NCI-H2081 (cell line): ENCODE measurements at places on chromosomes 6 and 20.
A peak's percentile ranks its signal among the peaks of the same experiment; 100 is the strongest.

DNA sequence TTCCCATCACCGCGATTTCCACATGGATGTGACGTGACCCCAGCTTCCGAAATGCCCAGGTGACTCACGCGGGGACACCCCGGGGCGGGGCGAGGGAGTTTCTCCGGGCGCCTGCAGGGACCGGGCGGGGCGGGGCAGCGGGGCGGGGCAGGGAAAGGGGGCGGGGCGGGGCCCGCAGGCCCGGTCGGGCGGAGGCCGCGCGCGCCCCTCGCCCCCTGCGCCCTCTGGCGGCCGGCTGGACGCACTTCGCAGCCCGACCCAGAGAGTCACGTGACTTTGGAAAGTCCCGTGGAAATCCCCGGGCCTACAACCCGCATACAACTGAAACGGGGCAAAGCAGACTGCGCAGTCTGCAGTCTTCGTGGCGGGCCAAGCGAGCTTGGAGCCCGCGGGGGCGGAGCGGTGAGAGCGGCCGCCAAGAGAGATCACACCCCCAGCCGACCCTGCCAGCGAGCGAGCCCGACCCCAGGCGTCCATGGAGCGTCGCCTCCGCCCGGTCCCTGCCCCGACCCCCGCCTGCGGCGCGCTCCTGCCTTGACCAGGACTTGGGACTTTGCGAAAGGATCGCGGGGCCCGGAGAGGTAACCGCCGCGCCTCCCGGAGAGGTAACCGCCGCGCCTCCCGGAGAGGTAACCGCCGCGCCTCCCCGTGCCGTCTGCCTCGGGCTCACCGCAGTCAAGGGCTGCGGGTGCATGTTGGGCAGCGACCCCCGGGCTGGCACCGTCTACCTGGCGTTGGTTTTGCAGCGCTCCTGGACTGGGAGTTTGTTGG, at the start of gene TNFAIP3:
TNFAIP3 (plus strand) TSS at position 346 of the 771 bp plus-strand sequence. CDS start 3,969 bp downstream, outside the sequence.
- peak; percentile 70 for DNase-seq

DNA sequence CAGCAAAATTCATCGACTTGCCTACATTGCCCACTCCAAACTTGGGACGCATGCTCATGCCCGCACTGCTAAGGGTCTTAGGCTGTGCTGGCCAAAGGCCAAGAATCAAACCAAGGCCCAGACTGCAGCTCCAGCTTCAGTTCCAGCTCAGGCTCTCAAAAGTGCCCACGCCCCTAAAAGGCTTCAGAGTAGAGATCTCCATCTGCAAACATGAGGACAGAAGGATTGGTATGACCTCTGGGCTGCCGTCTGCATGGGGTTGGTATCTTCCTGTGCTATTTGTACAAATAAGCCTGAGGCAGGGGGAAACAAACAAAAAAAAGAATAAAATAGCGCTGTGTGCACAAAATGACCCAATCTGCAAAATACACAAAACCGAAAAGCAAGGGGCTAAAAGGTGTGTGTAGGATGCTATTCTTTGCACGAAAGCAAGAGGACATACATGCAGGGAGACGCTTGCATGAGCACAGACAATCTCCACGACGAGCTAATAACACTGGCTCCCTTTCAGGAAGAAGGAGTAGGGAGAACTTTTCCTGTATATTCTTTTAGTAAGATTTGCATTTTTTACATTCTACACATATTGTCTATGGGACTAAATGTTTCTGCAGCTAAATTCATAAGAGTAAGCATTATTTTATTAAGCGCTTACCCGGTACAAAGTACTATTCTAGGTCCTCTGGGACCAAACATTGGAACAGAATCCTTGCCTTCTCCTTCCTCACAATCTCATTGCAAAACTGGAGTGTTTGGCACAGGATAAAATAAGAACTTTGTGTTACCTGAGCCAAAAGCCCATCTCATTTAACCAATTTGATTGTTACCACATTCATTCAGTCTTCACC, 33.1 kb downstream of the ATP9A start:
- DNase-seq = peak; percentile 27

DNA sequence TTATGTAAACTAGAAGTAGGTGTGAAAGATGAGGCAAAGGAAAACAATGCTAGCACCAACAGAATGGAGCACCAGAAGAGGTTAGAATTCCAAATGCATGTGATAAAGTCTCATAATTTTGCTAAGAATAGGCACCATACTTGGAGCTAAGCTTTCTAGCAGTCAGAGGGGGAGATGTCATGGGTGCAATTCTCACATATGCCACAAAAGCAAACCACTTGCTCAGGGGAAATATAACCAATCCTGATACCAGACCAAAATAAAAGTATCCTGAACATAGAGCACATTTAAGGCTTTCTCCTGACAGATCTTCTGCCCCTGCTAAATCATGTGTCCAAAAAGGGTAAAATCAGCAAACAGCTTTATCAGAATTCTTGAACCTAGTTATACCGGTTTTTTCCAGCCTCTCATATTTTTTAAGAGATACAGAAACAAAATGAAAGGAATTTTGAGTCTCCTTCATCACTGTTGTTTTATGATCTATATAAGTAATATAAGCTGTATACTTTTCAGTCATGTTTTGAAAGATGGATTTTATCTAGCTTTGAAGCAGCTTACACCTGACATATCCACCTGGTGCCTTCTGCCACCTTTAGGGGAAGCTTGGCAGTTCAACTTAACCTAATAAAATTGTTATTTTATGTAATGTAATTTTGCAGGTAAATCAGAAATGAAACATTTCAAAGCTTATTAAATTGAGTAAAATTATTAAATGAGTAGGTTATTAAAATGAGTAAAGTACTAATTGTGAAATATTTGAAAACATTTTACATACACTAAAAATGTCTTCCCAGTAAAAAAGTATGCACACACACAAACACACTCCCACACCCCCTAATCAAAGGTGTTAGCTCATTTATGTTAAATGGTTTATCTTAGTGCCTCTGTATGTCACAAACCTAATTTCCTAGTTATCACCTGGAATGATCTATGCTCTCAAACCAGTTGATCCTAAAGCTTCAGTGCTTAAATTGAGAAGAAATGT, 2.8 kb downstream of the SPO11 start:
- DNase-seq = no peak

DNA sequence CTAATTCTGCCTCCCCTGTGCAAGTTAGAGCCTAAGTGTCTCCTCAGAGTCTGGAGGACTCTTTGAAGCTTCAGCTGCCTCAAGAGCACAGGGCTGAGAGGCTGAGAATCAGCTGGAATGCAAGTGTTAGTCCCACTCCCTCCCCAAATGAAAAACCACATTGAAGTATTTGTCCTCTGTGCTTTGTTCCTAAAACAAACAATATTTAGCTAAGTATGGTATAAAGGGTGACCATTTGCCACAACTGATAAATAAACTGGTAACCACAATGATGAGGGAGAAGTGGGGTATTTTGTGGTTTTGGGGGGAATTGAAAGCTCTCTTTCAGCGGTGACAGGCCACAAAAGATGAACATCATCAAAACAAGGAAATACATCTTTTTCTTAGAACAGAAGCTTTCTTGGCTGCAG, 91.7 kb upstream of the HDDC2 start:
- DNase-seq = no peak

- no peak for DNase-seq
Measured at GRCh38 chr6:98847416-98847778, 13.0 kb downstream of the POU3F2 start.

DNA sequence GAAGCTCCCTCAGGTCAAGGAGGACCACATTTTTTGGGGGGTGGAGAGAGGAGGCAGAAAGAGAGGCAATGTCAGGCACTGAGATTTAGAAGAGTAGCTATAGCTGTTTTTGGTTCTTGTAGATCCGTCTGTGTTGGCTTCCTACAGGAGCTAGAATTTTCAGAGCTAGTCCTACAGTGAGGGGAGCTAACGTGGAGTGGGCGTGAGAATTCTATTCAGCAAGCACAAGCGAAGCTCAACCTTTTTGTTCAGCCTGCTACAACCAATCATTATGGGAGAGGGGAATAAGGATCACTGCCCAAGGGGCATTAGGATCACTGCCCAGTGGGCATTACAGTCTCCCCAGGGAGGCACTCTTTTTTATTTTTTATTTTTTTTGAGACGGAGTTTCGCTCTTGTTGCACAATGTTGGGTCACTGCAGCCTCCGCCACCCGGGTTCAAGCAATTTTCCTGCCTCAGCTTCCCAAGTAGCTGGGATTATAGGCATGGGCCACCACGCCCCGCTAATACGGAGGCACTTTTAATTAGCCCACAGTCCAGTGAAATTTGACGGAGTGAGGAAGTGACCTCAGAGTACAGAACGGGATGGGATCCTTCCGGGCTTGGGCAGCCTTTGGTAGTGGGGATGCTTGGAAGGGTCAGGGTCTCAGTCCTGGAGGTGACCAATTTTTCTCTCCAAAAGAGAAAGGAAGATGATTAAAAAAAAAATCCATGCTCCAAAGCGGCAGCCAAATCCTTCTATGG, 1.1 kb upstream of the PANK2 start:
- DNase-seq = peak; percentile 62

- no peak for DNase-seq
Measured at GRCh38 chr6:38571721-38572120, 68.0 kb downstream of the BTBD9 start.

DNA sequence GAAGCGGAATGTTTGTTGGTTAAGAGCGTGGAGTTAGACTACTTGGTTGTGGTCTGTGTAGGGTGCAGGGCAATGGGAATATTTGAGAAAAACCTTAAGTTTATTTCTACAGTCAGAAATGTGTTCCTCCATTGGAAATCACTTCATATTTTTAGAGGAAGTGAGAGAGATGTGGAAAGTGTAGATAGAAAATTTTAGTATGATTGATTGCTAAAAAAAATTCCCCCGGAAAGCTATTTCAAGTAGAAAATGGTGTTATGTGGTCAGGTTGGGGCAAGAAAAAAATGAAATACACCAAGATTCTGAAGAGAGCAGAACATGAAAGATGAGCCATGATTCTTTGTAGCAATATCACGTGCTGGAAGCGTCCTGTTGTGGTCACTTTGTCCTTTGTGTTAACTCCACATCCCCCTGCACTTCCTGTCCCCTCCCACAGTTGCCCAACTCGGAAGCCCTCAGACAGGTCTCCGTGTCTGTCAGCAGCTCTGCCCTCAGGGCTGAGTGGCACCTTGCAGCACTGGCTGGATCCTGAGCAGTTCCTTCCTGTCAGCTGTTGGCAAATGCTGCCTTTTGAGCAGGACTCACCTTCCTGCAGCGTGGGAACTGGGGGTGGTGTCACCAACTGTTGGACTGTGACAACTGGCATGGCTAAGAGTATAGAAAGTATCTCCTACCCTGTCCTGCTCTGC, 137.5 kb upstream of the SLC24A3 start:
- no peak for DNase-seq

- DNase-seq = peak; percentile 56
Measured at GRCh38 chr20:8304124-8304816, 172.2 kb downstream of the PLCB1 start.

- no peak for DNase-seq
Measured at GRCh38 chr20:50459124-50459918, 50.9 kb upstream of the PTPN1 start.

DNA sequence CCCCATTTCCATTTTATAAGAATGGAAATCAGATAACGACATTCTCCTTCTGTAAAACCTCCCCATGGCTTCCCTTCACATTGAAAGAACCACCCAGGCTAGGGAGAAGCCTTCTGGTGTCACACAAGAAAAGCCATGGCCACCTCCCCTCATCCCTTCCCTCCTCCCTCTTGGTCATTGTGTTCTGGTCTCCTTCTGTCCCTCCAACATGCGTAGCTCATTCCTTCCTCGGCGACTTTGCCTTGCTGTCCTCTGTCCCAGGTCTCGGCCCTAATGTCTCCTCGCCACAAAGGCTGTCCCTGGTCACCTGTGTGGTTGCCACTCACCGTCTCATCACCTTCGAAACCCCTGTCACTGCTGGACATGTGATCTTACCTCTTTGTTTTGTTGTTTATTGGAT, 193.9 kb downstream of the BCAS1 start:
- DNase-seq = no peak

DNA sequence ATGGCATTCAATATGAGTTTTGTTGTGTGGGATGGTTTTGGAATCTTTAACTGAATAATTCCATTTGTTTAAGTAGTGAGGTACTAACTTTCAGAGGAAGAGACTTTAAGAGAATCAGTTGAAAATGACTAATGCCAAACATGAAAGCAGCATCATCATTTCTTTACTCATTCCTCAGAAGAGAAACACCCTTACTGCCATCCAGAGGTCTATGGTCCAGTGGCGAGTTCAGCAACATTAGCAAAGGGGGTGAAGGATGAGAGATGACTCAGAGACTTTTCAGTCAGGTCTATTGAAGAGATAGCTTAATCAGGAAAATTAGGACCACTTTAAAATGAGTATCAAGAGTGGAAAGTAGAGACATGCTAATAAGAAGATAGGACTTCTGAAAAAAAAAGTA, 118.8 kb downstream of the COL19A1 start:
- no peak for DNase-seq

GRCh38 chr6:159533016-159533415, 160.0 kb downstream of the SOD2 start:
- no peak for DNase-seq

DNA sequence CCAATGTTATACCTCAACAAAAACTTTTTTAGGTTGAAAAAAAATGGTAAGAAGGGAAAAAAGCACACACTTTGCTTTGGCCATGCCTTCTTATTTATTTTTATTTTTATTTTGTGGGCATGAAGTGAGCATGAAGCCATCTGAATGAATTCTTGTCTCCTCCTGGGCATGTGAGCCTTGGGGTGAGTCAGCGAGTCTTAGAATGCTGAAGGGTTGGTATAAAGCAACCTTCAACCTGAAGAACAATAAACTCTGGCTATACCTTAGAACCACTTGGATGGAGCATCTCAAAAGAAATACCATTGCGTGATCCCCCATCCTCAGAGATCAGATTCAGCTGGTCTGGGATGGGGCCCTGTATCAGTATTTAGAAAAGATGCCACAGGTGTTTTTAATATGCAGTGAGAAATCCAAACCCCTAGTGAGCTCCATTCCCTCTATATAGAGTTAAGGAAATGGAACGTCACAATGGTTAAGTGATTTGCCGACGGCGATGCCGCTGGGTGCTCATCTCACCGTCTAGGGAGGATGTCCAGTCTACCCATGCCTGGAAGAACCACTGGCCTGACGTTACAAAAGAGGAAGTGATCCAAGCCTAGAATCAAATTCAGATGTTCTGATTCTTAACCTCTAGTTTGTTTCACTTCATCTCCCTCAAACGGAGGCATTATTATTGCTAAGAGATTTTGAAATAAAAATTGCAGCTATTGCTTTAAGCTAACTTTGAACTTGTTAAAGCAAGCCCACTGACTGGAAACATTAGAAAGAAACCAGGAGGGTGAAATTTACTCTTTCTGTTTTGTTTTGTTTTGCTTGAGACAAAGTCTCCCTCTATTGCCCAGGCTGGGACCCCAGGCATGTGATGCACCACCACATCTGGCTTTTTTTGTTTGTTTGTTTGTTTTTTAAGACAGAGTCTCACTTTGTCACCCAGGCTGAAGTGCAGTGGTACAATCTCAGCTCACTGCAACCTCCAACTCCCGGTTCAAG, 67.1 kb downstream of the EDN1 start:
- DNase-seq = no peak
